ENCODE measurements at places on chromosomes 2 and 18.

DNA sequence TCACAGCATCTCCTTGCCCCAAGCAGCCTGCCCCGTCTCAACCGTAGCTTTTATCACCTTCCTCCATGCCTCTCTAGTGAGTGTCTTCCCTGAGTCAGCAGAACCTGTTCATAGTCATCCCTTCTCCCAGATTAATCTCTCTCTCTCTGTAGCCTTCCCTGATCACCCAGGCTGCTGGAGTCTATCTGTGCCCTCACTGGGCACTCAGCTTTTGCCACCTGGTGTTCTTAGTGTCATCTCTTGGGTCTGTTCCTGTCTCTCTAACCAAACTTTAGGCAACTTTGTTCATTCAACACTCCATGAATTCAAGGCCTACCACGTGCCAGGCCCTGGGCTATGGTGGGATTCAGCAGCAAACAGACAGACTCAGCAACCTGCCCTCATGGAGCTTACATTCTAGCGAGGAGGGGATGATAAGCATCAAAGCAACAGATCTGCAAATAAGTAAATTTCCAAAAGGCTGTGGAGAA is 159.1 kb downstream of the SMAD7 start:
- no peak for DNase-seq

DNA sequence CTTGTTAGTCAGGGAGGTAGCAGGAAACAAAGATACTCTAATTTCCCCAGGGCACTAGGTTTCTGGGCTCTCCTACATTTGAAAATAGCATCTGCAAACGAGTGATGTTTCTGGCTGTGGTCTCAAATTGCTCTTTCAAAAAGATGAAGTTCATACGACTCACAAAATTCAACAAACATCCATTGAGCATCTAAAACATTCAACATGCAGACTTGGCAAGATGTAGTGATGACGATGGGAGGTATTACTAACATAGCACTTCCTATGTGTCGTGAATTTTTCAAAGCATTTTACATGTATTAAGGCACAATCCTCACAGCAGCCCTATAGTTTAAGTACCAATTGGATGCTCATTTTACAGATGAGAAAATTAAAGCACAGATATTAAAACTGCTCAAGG is 5.2 kb downstream of the CCBE1 start:
- no peak for DNase-seq

DNA sequence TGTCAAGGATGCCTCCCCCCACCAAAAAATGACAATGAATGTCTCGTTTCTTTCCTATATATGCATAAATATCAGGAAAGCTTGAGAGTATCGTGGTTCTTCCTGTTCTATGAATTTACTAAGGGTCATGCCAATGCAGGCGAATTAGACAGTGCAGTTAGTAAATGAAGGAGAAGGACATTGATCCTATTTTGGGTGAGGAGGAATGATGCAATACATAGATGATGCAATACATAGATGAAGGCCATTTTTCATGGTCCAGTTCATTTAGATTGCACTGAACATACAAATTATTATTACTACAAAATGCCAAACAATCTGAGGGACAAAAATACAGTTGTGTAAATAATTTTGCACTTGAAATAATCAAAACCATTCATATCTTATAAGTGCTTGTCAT is 1265.0 kb downstream of the LRP1B start:
- DNase-seq = no peak

- no peak for DNase-seq
Observed at GRCh38 chr2:32941944-32942690, 4.6 kb upstream of the LTBP1 start.

- DNase-seq = peak; percentile 70
Observed at GRCh38 chr2:112048887-112049286, 6.2 kb upstream of the TMEM87B start.

GRCh38 chr2:22944143-22944542 is 440.8 kb upstream of the KLHL29 start:
- no peak for DNase-seq

DNA sequence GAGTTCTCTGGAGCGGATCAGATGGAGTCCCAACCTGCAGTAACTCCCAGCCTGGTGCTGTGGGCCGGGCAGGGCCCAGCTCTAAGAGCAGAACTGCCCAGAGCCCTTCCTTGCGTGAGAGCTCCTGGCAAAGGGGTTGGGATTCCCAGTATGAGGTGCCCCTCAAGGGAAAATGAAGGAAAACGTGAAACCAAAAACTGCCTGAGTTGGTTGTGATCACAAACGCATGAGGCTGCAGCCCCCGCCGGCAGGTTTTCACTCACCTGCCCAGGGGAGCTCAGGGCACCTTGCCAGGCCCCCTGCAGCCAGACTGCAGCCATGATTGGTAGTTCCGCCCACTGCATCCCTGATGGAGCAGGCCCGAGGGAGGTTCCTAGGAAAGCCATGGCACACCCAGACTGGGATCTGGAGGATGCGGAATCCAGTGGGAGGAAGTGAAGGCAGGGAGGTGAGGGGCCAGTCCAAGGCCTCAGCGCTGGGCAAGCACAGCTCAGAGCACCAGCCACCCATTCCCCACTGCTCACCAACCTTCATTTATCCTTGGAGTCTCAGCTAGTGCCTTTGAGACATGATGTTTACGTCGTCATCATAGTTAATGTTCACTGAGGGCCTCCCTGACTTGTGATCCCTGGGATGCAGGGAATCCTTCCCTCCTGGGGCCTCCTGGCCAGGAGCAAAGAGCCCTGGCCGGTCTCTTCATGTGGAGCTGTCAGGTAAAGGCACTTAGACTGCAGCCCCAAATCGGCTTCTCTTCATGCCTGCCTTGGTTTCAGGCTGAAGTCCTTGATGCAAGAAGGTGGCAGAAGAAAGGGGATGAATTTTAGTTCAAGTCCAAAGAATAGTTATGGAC is 103.2 kb downstream of the INHBB start:
- no peak for DNase-seq

- DNase-seq = no peak
Observed at GRCh38 chr2:135965756-135966155, 19.7 kb downstream of the DARS1 start.

- no peak for DNase-seq
Observed at GRCh38 chr2:68333931-68334330, 14.2 kb upstream of the CNRIP1 start.

- DNase-seq = no peak
Observed at GRCh38 chr2:11598228-11598731, 64.4 kb downstream of the GREB1 start.

DNA sequence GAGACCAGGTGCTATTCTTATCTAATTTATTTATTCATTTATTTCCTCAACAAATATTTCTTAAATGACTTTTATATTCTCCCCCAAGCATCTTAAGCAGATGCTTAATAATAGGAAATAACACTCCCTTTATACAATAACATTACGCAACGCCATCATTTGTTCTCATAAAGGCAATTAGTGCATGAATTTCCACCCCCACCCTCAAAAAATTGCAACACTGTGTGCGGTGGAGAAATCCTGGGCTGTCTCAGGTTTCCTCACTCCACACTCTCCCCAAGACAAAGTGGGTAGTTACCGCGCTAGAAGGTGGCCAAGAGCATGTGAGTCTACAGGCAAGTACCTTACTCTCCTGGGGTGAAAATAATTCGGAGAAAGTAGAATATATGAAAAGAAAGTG is 37.0 kb upstream of the CTDP1 start:
- peak; percentile 76 for DNase-seq

GRCh38 chr2:215370112-215370965 is 58.5 kb downstream of the ATIC start:
- DNase-seq = no peak

- peak; percentile 53 for DNase-seq
Observed at GRCh38 chr18:9354256-9354655, 19.7 kb downstream of the TWSG1 start.

DNA sequence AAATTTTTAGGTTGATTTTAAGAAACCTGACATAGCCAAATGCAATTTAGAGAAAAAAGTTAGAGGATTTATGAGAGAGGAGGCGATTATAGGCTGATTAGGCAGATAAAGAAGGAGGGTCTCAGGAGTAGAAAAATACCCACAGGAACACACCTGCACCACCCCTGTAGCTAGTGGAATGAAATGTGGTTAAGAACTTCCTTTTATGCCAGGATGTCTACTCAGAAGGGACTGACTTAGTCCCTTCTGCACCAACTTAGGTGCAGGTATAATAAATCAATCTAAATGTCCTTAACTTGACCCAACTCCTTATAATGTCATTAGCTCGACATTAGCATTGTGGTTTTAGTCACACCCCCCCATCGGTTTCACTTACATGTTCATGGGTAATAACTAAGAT is 1274.5 kb upstream of the TMEFF2 start:
- no peak for DNase-seq

DNA sequence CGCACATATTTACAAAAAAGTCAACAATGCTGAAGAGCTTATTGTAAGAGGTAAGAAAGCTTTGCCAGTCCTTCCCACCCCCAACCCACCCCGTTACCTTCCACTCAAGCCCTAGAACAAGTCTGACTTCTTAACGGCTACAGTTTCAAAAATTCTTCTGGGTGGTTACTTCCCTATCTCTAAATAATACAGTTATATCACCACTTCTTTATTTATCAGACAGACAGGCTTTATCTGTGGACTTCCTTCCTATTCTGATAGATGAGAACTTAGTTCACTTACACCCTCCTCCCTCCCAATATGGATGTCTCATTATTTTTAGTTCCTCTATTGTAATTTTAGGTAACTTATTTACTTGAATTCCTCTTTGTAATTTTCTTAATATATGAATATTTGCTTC is 26.7 kb upstream of the ACTR3 start:
- DNase-seq = peak; percentile 61

DNA sequence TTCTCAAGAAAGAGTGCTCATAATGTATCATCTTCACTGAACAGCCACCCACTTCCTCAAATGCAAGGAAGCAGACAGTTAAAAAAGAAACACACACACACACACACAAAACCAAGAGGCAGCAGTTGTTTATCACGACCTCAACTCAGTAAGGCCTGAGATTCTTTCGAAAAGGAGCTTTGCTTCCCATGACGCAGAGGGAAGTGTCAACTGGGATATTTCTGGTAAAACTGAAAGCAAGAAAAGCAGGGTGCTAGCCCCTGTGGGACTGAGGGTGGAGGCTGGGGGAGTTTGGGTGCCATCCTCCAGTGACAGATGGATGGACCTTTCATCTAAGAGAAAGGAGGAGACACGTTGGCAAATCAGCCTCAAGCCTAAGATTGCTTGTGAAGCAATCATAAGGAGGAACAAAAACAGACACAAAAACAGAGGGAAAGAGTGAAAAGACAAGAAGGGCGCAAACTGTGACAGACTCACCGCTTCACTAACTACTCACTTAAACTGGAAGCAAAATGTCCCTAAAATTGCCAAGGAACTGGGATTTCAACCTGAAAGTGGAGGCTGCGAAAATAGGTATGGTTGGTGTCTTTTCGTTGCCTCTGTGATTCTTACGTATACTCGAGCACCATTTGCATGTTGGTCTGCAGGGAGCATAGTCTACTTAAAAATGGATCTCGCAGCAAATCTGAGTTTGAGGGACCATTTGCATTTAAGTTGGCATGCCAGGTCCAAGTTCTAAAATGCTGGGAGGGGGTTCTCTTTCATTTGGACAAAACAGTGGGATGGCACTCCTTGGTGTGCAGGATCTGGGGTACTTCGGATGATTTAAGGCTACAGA is at the start of gene ARHGAP25:
Gene ARHGAP25 (plus strand): TSS at position 124 of the 838 bp plus-strand sequence. CDS start 389 bp downstream, at position 513.
- peak; percentile 97 for DNase-seq

GRCh38 chr2:196639180-196640030 is at the start of gene CCDC150:
Gene CCDC150, plus strand, starts transcription at chr2:196639715. Its CDS starts 52 bp downstream, at chr2:196639767.
- peak; percentile 96 for DNase-seq

DNA sequence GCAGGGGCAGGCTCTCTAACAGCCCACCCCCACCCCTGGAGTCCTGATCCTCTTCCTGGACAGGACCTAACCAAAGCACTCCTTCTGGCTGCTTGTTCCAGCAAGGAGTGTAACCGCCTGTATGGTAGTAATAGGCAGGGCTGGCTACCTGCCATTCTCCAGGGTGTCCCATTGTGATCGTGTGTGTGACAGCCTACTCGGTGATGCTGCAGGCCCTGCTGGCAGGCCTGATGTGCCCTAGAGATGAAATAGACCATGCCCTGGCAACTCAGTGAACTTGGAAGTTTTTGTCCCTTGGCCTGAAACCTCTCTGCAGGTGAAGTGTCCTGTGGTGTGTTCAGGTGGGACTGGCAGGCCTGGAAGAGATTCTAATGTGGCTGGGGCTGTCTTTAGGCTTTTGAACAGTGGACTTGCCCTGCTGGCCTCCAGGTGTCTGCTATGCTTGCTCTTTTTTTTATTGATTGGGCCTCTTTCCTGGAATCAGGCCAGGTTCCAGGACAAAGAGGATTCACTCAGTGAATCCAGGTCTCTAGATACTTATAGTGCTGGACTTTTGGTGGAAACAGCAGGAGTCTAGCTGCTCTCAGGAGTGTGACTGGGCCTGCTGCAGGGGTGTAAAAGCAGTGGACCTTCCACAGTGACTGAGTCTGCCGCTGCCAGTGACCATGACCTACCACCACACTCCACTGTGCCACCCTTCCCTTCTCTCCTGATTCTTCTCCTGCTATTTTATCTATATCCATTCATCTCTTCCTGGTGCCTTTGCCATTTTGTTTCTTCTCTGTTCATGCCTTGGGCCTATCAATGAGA is 132.1 kb downstream of the CTIF start:
- DNase-seq = no peak

DNA sequence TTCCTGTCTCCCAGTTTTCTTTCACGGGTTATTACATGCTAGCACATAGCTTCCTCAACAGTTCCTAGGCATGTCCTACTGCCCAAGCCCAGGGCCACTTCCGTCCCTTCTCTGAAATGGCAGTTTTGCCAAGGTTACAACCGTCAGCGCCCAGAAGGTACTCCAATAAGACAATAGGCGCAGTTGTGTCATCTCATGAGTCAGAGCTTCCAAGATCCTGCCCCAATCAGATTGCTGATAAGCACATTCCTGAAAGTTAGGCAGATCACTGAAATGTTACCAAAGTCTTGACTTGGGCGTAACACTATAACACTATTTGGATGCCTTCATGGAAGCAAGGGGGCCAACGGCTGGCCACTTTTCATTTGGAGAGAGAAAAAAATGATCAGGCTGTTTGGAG is 34.2 kb downstream of the GKN2 start:
- DNase-seq = no peak

- no peak for DNase-seq
Observed at GRCh38 chr2:219726916-219727315, 99.5 kb downstream of the SLC4A3 start.

DNA sequence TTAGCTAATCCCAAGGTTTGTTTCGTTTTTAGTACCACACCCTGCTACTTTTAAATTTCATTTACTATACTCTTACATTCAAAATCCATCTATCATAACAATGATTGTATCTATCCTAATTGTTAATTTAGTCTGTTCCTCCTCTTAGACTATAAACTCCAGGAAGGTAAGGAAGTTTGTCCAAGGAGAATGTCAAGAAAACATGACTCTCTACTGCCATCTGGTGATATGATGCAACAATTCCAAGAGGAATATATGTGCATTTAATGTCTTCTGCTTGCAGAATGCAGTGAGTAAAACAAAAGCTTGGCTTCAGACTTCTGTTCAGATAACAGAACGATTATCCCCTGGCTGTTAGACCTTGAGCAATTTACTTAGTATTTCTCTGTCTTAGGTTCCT is 1267.1 kb downstream of the LRP1B start:
- peak; percentile 23 for DNase-seq

- no peak for DNase-seq
Observed at GRCh38 chr2:168180914-168181313, 66.5 kb downstream of the STK39 start.

GRCh38 chr18:22525313-22525712 is 107.6 kb upstream of the CTAGE1 start:
- DNase-seq = no peak
